Tibial nerve (tissue), 4 donors: ENCODE measurements at places on chromosomes 4 and X. TPM values are rescaled to one million over a fixed set of nuclear protein-coding genes. Genes with fewer than 3 reads are reported as not detected.

The RAB41 gene
- total RNA-seq, result not detected

The ATP8A1 gene
- 79.7 TPM for total RNA-seq

DNA sequence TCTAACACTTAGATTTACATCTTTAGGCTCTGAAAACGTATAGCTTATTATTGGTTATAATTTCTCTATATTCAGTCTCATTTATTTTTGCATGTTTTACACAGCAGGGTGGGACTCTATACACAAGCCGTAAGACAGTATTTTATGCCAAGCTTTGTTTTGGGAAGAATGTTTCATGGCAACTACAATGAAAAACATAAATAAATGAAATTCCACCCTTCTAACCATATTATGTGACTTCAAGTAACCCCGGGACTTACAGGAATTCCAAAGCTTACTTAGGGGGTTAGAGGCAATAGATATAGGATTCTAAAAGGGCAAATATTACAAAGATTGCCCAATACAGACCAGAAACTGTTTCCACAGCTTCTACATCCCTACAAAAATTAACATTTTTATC lies 370.9 kb downstream of the PRR32 start:
- no peak for DNase-seq

- no peak for DNase-seq
Observed at GRCh38 chr4:168109527-168109926, 17.2 kb downstream of the ANXA10 start.
